ENCODE measurements at places on chromosomes 5 and 9.

- no peak for DNase-seq
These were observed 74.1 kb upstream of the RPS23 start for GRCh38 chr5:82352146-82352791.

- DNase-seq = no peak
These were observed 41.7 kb downstream of the ITGA2 start for GRCh38 chr5:53030893-53031292.

- no peak for DNase-seq
These were observed 37.6 kb downstream of the MAST4 start for GRCh38 chr5:66633754-66634153.

DNA sequence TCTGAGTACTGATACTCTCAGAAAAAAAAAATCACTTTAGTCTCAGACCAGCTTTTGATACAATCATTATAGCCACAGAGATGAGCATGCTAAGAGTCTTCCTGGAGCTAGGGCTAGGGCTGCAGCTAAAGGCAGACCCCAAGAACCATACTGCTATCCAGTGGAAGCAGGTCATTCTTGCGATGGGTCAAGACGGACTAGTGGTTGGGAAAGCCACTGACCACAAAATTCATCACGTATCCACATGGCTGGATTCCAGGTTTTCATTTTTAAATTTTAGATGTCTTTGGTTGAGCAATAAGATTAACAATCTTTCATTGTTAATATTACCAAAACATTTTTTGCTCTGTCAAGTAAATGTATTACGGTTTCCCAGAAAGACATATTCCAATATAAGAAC lies 598.1 kb downstream of the DNAH5 start:
- DNase-seq = no peak

DNA sequence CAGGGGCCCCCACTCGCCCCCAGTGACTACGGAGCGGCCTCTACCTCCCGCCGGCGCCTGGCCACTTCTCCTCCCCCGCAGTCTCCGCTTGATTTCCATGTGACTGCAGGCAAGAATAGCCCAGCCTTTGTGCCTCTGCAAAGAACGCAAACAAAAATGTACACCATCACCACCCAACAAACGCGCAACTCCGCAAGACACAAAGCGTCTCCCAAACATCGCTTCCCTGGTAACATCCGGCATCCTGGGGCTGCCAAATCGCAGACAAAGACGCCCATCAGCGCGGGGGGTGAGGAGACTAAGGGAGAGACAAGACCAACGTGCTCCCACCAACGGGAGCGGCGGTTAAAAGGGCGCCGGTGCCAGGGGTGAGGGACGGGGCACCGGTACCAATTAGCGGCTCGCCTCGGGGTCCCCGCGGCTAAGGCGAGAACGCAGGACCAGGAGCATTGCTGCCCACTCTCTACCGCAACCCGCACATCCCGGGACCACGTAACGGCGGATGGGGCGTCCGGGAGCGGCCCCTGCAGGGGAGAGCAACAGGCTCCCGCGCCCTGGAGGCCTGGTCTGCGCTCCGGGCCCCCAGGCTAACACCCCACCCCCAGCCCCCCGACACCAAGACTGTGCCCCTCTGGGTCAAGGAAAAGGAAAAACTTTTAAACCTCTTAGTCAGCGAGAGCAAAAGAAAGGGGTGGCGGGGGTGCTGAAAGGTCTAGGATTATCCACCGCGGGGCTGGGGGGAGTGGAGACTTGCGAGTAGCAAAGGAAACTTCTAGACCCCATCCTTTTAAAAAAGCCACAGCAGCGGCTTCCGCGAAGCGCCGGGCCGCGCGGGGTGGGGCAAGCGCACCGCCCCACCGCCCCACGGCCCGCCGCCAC lies 885 bp downstream of the MPDZ start:
- no peak for DNase-seq
